KBM-7 (cell line): ENCODE measurements at places on chromosomes 11 and 22.
A peak's percentile ranks its signal among the peaks of the same experiment; 100 is the strongest.

GRCh38 chr11:102666331-102666957 lies 39.1 kb downstream of the MMP27 start:
- DNase-seq: peak; percentile 52

DNA sequence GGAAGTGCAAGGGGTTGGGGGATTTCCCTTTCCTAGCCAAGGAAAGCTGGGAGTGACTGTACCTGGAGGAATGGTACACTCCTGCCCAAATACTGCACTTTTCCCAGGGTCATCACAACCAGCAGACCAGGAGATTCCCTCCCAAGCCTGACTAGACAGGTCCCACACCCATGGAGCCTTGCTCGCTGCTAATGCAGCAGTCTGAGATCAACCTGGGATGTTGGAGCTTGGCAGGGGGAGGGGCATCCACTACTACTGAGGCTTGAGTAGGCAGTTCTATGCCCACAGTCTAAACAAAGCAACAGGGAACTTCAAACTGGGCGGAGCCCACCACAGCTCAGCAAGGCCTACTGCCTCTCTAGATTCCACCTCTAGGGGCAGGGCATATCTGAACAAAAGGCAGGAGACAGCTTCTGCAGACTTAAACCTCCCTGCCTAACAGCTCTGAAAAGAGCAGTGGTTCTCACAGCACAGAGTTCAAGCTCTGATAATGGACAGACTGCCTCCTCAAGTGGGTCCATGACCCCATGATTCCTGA lies 58.5 kb downstream of the SLC22A9 start:
- DNase-seq: no peak

GRCh38 chr22:45316796-45317526 lies 7.2 kb downstream of the FAM118A start:
- no peak for DNase-seq

DNA sequence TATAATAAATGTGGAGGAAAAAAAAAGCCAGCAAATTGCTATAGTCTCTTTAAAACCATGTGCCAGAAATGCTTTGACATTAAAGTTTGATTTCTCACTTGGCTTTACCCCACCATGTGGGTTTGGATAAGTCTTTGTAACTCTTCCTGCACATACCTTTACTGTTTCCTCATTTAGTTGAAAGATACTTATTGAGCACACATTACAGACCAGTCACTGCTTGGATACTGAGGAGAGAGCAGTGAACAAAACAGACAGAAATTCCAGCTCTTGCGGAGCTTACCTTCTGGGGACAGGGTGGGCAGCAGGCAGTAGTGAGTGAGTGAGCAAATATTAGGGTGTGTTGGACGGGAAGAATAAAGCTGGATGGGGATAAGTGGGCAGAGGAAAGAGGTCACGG lies 13.7 kb downstream of the PACS1 start:
- no peak for DNase-seq

- peak; percentile 87 for DNase-seq
Observed at GRCh38 chr22:43945632-43946383, 9.4 kb upstream of the SAMM50 start.

- no peak for DNase-seq
Observed at GRCh38 chr22:39777716-39778454, 115.7 kb downstream of the ENTHD1 start.

- DNase-seq: no peak
Observed at GRCh38 chr22:36858156-36858555, 2.6 kb upstream of the NCF4 start.

DNA sequence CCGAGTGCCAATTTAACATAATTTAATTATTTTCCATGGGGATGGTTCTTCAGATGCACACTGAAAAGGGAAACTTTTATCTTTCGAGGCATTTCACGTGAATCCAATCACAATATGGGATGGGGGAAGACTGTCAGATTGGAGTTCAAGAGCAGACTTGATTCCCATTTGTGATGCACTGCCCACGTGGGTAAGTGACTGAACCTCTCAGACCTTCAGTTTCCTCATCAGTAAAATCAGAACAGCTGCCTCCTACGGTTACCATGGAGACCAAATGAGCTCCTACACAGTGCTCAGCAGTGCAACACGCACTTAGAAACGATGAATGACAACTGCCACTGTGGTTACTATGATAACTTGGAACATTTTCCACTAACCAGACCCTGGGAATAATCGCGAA lies 21.7 kb downstream of the KIAA0930 start:
- no peak for DNase-seq

- DNase-seq: no peak
Observed at GRCh38 chr11:119305556-119306372, 11.2 kb downstream of the MCAM start.

DNA sequence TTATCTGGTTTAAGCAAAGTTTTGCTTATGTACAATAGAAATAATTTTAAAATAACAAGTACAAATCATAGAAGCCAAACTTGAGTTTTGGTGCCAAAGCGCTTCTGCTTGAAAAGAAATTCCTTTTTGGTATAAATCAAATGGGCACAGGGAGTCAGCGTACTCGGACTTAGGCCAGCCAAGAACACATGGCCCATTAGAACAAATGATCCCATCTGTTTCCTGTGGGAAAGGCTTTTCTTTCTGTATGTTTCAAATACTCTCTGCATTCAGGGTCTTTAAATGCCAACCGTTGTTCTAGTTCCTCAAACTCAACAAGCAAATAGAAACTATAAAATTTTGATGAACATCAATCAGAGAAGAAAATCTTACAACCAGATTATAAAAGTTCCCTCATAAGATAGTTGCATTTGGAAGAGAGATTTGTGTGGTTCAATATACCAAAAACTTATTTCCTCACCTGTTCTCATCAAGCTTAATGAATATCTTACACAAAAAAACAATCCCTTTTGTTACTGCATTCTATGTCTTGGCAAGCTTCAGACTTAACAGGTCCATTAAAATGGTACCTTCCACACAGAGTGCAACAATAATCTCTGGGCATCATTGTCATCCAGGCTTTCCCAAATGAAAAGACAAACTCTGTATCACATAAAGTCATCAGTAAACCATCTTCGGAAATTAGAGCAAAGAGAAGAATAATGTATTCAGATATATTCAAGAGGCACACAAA lies 739.8 kb upstream of the API5 start:
- no peak for DNase-seq

- DNase-seq: no peak
Observed at GRCh38 chr22:33747576-33748180, 172.6 kb downstream of the LARGE1 start.

DNA sequence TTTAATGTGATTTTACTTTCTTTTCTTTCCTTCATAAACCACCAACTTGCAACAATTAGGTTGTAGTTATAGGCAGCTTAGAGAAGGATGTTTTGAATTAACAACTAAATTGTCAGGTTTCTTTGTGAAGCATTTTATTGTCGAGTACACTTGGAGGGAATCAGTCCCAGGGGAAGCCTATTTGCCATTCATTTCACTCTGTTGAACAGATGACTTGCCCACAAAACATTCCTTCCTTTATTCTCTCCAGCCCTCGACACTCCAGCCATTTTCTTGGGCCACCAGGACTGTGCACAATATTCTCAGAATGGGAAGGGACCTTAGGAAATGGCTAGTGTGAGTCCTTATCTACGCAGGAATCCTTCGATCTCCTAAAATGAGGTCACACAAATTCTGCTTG lies 620.6 kb downstream of the SOX6 start:
- DNase-seq: no peak

GRCh38 chr11:120324932-120325810 lies at the start of gene TLCD5:
TSS of gene TLCD5 (plus strand) at chr11:120325299. CDS start at chr11:120327442, 2,143 bp downstream.
- no peak for DNase-seq

GRCh38 chr22:31080848-31081649 lies at the start of gene SMTN:
TSS of gene SMTN (plus strand) at chr22:31081318. CDS start at chr22:31083259, 1,941 bp downstream.
- peak; percentile 93 for DNase-seq

DNA sequence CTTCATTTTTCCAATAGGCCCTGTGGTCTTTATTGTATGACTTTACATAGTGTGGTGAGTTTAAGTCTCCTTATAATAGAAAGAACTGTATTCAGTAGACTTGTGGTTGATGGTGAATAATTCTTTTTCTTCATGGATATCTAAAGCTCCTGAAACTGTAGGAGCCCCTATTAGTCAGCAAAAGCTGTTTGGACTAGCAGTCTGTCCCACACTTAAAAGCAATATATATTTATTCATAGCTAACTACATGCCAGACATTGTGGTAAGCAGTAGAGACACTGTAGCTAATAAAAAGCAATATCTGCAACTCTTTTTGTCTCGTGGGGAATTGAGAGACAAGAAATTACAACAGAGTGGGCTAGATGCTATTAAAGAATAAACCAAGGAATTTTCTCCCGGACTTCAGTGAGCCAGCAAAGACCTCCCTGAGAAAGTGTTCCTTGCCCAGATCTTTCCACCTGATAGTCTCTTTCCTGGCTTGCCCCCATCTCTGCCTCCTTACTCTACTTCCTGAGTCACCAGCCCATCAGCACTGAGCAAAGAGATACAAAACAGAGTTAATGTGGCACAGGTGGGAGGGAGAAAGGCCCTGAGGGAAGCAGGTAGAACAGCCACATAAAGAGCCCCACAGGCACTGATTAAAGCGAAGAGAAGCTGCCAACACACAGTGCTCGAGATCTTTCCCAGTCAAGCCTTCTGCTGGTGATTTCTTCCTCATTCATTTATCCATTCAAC lies 1.4 kb upstream of the OR52W1 start:
- DNase-seq: no peak

DNA sequence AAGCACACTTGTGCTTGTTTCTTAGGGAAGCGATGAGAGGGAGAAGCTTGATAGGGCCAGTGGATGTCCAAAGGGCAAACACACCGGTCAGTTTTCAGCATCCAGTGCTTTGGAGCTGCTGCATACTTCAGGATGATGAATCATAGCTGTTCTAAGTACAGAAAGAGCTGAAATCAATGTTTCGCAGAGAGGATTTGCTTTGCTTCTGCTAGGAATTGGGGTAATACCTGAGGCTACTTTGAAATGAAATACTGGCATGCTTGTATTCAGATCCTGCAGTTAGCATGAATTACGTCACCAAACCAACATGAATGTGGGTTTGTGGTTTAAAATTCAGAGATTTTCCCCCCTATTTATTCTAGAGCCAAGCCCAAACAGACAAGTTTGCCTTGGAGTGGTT lies 41.7 kb upstream of the SC5D start:
- DNase-seq: no peak

DNA sequence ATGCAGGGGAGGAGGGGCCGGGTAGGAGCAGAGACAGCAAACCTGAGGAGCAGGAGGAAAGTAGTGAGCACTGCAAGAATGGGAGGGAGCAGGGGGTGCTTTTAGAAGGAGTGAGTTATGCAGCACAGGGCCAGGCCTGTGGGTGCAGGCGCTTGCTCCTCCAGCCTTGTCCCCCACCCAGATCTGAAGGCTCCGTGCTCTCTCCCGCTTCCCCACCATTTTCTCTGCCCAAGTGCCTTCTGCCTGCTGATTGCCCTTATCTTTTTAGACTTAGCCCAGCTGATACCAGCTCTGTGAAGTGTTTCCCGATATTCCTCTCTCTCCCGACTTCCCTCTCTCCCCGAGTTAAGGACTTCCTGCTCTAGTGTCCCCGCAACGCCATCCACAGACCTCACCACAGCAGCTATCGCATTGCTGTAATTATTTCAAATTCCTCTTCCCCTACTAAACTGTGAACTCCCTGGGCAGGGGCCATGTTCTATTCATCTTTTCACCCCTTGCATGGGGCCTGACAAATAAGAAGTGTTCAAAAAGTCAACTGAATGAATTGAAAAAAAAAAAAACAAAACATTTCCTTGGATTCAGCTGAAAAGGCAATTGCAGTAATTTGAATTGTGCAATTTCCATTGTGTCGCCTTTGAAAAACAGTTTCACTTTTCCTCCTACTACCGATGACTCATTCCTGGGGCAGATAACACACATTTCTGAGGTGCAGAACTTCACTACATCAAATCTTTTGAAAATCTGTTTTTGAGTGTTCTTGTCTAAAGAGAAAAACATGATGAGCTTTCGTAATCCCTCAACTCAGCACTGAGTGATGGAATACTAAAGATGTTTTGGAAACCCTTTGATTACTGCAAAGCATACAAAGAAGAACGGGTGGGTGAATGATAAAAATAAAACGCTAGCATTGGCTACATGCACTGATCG lies 69.7 kb upstream of the BMAL1 start:
- peak; percentile 63 for DNase-seq

DNA sequence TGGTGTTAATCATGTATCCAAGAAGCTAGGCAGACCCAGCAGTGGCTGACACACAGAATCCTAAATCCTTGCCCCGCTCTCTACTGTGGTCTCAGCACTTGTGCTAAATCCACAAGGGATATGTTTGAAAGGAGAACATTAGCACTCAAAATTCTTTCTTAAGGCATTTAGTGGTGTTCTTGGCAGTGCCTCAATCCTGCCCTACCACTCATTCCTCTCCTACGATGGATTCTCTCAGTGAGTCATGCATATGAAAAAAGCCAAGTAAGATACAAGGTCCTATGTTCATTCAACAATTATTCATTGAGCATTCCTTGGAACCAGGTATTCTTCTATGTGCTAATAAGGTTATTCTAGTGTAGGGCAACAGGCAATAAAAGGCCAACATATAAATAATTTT lies 31.2 kb downstream of the RRP8 start:
- DNase-seq: no peak

GRCh38 chr22:27526901-27527300 lies 274.7 kb downstream of the MN1 start:
- DNase-seq: no peak

DNA sequence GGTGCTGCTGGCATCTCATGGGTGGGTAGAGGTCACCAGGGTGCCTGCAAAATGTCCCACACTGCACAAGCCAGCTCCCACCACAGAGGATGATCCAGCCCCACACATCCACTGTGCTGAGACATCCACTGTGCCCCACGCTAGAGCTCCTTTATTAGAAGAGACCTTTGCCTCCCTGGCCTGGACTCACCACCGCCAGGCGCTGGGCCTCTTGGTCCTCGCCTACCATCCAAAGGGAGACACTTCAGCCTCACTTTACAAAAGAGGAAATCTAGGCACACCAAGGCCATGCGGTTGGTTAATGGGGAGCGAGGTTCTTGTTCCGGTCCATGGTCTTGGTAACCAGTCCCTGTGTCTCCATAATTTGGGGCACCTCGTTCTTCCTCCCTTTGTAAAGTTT lies 3.4 kb upstream of the ANO1 start:
- DNase-seq: no peak

- no peak for DNase-seq
Observed at GRCh38 chr22:21457023-21457787, 10.0 kb upstream of the TMEM191C start.

- no peak for DNase-seq
Observed at GRCh38 chr11:122113836-122114825, 1.9 kb downstream of the BLID start.

GRCh38 chr11:109383306-109383705 lies 38.7 kb upstream of the C11orf87 start:
- DNase-seq: no peak

DNA sequence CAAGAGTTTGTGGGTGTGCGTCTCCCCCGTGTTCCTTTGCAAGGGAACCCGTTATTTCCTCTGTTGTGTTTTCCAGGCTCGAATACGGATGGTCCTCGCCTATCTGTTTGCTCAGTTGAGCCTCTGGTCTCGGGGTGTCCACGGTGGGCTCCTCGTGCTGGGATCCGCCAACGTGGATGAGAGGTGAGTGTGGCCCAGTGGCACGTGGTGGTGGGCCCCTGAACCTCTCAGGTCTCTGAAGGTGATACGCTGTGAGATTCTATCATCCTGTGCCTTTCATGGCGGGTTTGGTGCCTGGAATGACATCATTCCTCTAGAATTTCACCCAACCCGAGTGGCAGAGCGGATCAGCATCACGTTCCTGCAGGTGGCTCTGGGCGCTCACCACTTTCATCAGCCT lies 32.5 kb downstream of the NADSYN1 start:
- no peak for DNase-seq
